T follicular helper cell (primary cell): ENCODE measurements at places on chromosomes 6 and 20.

DNA sequence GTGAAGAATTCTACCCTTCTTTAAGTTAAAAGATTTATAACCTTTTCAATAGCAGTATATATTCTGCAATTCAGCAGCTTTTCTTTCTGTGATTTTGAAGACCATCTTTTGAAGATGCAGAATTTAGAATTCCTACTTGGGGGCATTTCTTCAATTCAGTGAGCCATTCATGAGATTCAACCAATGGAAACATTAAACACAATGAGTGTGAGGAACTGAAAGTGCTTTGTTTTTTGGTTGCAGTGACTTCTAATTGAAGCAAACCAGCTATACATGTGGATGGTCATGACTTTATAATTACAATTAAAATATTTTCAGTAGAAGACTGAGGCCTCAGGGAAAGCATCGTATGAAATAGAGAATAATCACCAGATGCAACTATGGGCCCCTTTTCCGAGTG lies 108.3 kb downstream of the CARMIL1 start:
- DNase-seq, result no peak

- DNase-seq, result no peak
These were observed 6.2 kb downstream of the STX16 start for GRCh38 chr20:58657262-58657661.

- no peak for DNase-seq
These were observed 10.7 kb downstream of the CASS4 start for GRCh38 chr20:56422824-56423189.

GRCh38 chr6:138597336-138597735 lies 98.0 kb upstream of the NHSL1 start:
- no peak for DNase-seq

GRCh38 chr6:104418125-104418524 lies 441.6 kb downstream of the HACE1 start:
- no peak for DNase-seq

GRCh38 chr6:44289726-44290260 lies 19.5 kb downstream of the TMEM151B start:
- DNase-seq, result no peak

- DNase-seq, result no peak
These were observed 51.9 kb upstream of the UBR2 start for GRCh38 chr6:42511803-42512422.
